ENCODE measurements at places on chromosomes 4 and X.
A peak's percentile ranks its signal among the peaks of the same experiment; 100 is the strongest.

DNA sequence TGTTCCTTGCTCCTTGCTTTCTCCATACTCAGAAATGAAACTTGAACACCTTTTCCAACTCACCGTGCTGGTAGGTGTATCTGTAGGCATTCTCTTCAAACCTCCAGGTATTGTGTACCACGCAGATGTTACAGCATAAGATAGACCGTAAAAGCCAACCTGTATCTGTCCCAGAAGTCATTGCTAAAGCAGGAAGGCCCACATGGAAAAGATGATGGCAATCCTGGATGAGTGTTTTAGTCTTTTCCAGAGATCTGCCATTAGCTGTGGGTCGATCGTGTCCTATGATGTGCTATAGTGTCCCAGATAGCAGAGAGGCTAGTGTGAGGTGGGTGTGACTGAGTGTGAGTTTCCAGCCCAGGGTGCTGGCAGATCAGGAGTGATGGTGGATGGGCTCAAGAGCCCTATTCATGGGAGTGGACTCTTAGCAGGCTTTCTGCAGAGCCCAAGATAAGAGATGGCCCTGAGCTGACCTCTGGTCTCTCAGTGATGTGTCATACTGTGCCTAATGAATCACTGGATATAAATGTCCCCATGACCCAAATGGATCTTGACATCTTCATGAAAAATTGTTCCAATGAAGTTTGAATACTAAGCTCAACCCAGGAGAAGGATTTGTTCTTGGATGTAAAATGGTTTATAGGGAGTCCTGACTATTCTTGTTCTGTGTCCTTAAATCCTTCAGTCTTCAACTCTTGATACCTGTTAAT lies 69.1 kb upstream of the WDR1 start:
- ATAC-seq: peak; percentile 30

DNA sequence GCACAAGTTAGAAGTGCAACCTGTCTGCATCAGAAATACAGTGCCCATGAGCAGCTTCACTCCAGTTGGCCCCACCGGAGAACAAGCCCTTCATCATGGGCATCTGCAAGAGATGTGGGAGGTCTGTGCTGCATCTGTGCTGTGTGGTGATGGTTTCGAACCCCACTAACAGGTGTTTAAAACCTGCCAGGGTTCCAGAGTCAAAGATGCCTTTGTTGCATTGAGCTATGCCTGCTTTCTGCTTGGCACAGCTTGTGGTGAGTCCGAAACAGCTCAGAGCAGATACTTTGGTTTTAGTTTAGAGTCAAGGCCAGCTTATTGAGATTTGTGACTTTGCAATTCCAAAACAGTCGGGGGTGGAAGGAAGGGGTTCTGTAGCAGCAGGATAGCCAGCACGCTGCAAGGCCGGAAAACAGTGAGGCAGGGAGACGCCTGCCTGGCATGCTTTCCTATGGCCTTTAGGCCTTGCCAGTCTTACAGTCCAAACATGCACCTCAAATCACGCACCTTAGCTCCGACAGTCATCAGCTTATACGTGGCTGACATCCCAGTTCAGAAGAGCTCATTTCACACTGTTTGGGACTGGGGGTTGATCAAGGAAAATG lies 21.8 kb downstream of the MAGEA9 start:
- no peak for ATAC-seq

- no peak for ATAC-seq
Observed at GRCh38 chr4:3712936-3713335, 53.2 kb upstream of the ADRA2C start.

DNA sequence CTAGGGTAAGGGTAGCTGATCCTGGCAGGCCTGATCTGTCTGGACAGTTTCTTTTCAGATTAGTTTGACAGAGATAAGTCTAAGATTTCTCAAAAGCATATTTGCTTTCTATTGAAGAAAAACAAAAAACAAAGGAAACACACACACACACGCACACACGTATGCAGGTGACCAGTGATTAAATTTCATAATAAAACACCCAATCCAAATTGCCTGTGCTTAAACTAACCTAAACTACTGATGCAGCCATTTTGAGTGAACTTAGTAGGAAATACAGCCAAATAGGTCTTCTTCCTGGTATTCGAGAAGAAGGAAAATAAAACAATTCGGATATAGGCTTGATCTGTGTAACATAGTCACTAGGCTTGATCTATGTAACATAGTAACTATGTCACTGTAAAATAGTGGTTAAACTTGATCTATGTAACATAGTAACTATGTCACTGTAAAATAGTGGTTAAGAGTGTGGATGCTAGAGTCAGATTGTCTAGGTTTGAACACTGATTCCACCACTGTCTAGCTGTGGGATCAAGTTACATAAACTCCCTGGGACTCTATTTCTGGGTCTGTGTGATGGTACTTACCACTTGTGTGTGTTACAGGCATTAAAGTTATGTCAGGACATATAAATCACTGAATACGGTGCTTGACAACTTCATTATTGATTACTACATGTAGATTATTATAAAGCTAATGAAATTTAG lies 9.8 kb upstream of the CCNG2 start:
- ATAC-seq: peak; percentile 20

DNA sequence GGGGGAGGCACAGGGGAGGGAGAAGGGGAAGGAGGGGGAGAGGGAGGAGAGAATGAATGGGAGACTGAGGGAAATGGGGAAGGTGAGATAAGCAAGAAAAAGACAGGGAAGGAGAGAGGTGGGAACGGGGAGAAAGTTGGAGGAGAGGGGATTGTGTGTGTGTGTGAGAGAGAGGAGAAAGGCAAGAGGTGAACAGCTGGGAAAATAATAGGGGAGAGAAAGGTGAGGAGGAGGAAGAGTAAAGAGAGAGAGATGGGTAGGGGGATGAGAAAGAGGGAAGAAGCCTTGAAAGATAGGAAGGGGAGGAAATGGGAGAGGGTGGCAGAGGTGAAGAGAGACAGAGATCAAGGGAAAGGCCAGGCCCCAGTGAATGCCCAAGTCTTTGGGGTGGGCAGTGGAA lies 20.1 kb downstream of the BCORL1 start:
- no peak for ATAC-seq

GRCh38 chr4:146646593-146647325 lies 8.1 kb downstream of the POU4F2 start:
- ATAC-seq: no peak

Data from esophagus mucosa (tissue), 1 donor.